ENCODE measurements at places on chromosomes 5 and 9. TPM values are rescaled to one million over a fixed set of nuclear protein-coding genes. Genes with fewer than 3 reads are reported as not detected.
A peak's percentile ranks its signal among the peaks of the same experiment; 100 is the strongest.

DNA sequence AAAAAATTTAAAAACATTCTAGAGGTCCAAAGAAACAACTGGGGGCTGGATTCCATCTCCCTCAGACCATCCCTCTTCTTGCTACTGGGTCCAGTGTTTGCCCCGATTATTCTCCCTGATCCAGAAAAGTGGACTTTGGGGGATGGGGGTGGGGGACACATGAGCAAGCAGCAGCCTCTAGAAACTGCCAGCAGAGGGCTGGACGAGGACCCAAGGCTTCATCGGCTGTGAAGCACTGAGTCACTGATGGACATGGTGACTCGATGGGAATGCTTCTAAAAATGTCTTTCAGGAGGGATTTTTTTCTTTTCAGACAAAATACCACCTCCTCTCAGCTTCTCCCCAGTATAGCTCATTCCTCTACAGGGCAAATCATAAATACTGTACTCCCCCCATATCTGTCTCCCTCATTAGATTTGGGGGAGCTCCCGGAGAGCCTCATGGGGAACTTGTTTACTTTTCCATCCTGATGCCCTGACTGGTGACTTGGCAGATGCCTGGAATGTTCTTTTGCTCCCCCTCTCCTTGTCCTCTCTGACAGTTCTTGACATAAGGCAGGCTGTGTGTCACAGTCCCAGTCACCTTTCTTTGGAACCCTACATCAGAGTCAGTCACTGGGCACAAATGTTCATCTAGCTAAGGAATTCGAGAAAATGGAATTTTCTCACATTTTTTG lies 67.2 kb upstream of the STC2 start:
- no peak overlapping the region for H3K27ac ChIP-seq
- DNase-seq = no peak
- H3K4me1 ChIP-seq = no peaks in the 10 kb centered on the region
- H3K27me3 ChIP-seq = no peaks in the 10 kb centered on the region
- H3K4me3 ChIP-seq = no peak overlapping the region
- no peaks in the 10 kb centered on the region for H3K36me3 ChIP-seq

GRCh38 chr5:34898258-34898895 lies 16.9 kb downstream of the RAD1 start:
- no peaks in the 10 kb centered on the region for H3K36me3 ChIP-seq
- no peaks in the 10 kb centered on the region for H3K27me3 ChIP-seq
- H3K27ac ChIP-seq = no peak overlapping the region
- H3K4me3 ChIP-seq = no peak overlapping the region
- no peaks in the 10 kb centered on the region for H3K4me1 ChIP-seq

DNA sequence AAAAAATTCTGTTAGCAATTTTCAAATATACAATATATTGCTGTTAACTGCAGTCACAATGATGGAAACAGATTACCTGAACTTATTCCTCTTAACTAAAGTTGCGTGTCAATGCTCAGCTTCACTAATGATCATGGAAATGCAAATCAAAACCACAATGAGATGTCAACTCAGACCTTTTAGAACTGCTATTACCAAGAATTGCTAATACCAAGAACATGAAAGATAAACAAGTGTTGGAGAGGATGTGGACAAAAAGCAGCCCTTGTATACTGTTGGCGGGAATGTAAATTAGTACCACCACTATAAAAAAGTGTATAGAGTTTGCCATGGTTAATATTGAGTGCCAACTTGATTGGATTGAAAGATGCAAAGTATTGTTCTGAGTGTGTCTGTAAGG lies 1409.7 kb upstream of the CDH18 start:
- no peak overlapping the region for H3K27ac ChIP-seq
- DNase-seq = no peak
- no peak overlapping the region for H3K4me3 ChIP-seq
- H3K36me3 ChIP-seq = no peaks in the 10 kb centered on the region
- H3K27me3 ChIP-seq = no peaks in the 10 kb centered on the region

GRCh38 chr5:60497706-60498500 lies 202.1 kb downstream of the DEPDC1B start:
- H3K4me1 ChIP-seq = no peaks in the 10 kb centered on the region
- no peaks in the 10 kb centered on the region for H3K36me3 ChIP-seq
- H3K4me3 ChIP-seq = no peak overlapping the region
- no peaks in the 10 kb centered on the region for H3K27me3 ChIP-seq
- no peak overlapping the region for H3K27ac ChIP-seq
- no peak for DNase-seq

DNA sequence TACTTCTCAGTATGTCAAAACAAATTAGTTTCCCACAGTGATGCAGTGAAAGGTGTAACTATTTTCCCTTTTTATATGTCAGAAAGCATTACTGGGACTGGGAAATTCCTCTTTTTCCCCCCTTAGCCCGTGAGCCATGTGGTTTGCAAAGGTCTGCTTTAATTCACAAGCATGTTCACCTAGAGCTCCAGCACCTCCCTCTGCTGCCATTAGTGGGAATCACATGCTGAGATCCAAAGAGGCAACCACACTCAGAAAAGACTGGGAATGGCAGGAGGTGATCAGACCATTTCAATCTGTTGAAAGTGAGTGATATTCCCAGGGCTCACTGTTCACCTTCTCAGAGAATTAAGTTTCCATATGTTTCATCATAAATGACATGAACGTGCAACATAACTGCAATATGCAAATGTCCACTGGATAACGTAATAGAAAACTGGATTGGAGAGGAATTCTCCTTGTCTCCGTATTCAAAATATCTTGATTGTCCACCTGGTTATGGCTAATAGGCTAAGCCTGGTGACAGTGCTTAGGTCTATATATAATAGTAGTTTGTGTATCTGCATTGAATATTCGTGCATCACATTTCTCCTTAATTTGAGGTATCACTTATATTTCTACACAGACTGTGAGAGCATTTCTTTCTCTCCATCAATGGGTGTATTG lies 703.5 kb upstream of the WWC1 start:
- no peak overlapping the region for H3K27ac ChIP-seq
- H3K36me3 ChIP-seq = no peaks in the 10 kb centered on the region
- no peaks in the 10 kb centered on the region for H3K27me3 ChIP-seq
- no peaks in the 10 kb centered on the region for H3K4me1 ChIP-seq
- no peak overlapping the region for H3K4me3 ChIP-seq

- no peaks in the 10 kb centered on the region for H3K4me1 ChIP-seq
- no peak for DNase-seq
- no peaks in the 10 kb centered on the region for H3K27me3 ChIP-seq
- H3K4me3 ChIP-seq = no peak overlapping the region
- peak overlapping the region; percentile 49 for H3K27ac ChIP-seq
These were observed 11.1 kb downstream of the TRIM14 start for GRCh38 chr9:98107926-98108325.

- no peaks in the 10 kb centered on the region for H3K36me3 ChIP-seq
- H3K4me1 ChIP-seq = peaks cover 6% of the 10 kb centered on the region
- no peak for DNase-seq
- H3K27ac ChIP-seq = no peak overlapping the region
- peaks cover 4% of the 10 kb centered on the region for H3K27me3 ChIP-seq
These were observed 10.8 kb upstream of the BARX1 start for GRCh38 chr9:93965830-93966577.

GRCh38 chr5:112576298-112576925 lies 157.3 kb upstream of the EPB41L4A start:
- H3K4me1 ChIP-seq = no peaks in the 10 kb centered on the region
- H3K27ac ChIP-seq = no peak overlapping the region
- no peak overlapping the region for H3K4me3 ChIP-seq
- no peaks in the 10 kb centered on the region for H3K36me3 ChIP-seq
- DNase-seq = no peak

GRCh38 chr5:119453040-119453373 lies 710 bp downstream of the HSD17B4 start:
- H3K36me3 ChIP-seq = no peaks in the 10 kb centered on the region
- peak overlapping the region; percentile 97 for H3K27ac ChIP-seq
- no peaks in the 10 kb centered on the region for H3K27me3 ChIP-seq
- peak; percentile 36 for DNase-seq
- peaks cover 20% of the 10 kb centered on the region for H3K4me1 ChIP-seq
- peak overlapping the region; percentile 84 for H3K4me3 ChIP-seq

DNA sequence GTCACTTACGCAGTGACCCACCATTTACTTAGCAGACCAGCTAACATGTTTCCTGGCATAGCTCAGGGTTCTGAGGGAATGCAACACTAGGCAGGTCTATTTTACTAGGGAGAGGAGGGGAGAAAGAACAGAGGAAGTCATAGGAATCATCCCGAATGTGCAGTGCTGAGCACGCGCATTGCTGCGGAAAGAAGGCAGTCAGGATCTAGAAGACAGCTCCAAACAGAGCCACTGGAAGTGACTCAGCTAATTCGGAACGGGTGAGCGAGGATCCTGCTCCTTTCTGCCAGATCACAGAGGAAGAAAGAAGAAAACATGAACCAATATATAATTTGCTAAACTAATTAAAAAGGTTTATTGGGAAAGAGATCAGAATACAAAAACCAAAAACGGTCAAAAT lies 339.8 kb downstream of the EFNA5 start:
- H3K4me3 ChIP-seq = no peak overlapping the region
- no peaks in the 10 kb centered on the region for H3K4me1 ChIP-seq
- no peak overlapping the region for H3K27ac ChIP-seq
- H3K36me3 ChIP-seq = no peaks in the 10 kb centered on the region

GRCh38 chr5:129367883-129368282 lies 92.2 kb upstream of the ADAMTS19 start:
- H3K36me3 ChIP-seq = no peaks in the 10 kb centered on the region
- no peaks in the 10 kb centered on the region for H3K27me3 ChIP-seq
- no peak for DNase-seq
- peaks cover 6% of the 10 kb centered on the region for H3K4me1 ChIP-seq
- H3K27ac ChIP-seq = no peak overlapping the region

GRCh38 chr5:35044649-35045048 lies 3.1 kb downstream of the AGXT2 start:
- H3K36me3 ChIP-seq = no peaks in the 10 kb centered on the region
- H3K27ac ChIP-seq = no peak overlapping the region
- DNase-seq = no peak
- H3K4me1 ChIP-seq = no peaks in the 10 kb centered on the region
- H3K27me3 ChIP-seq = no peaks in the 10 kb centered on the region
- H3K4me3 ChIP-seq = no peak overlapping the region

GRCh38 chr5:72510610-72511181 lies 3.5 kb upstream of the ZNF366 start:
- DNase-seq = no peak
- no peaks in the 10 kb centered on the region for H3K36me3 ChIP-seq
- H3K27ac ChIP-seq = no peak overlapping the region

- H3K4me1 ChIP-seq = no peaks in the 10 kb centered on the region
- no peak overlapping the region for H3K4me3 ChIP-seq
- no peaks in the 10 kb centered on the region for H3K36me3 ChIP-seq
These were observed 80.1 kb downstream of the TRPC7 start for GRCh38 chr5:136285096-136285855.

DNA sequence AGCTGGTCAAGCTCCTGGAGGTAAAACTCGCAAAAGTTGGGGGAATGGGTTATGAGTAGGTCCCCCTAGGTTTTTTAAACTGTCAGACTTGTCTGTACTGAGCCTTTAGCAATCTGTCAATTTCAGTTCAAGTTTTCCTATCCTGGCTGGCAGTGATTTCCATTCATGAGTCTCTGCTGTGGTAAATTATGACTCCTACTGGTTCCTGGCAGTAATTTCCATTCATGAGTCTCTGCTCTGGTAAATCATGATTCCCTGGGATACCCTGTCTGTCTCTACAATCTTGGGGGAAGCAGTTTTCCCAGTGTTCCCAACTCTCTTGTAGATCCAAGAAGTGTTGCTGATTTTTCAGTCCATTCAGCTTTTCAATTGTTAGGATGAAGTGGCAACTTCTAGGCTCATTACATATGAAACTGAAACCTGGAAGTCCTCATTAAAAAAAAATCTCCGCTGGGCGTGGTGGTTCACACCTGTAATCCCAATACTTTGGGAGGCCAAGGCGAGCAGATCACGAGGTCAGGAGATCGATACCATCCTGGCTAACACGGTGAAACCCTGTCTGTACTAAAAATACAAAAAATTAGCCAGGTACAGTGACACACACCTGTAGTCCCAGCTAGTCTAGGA lies 91.3 kb upstream of the GPBP1 start:
- no peaks in the 10 kb centered on the region for H3K27me3 ChIP-seq
- no peak for DNase-seq
- no peaks in the 10 kb centered on the region for H3K36me3 ChIP-seq
- no peaks in the 10 kb centered on the region for H3K4me1 ChIP-seq

DNA sequence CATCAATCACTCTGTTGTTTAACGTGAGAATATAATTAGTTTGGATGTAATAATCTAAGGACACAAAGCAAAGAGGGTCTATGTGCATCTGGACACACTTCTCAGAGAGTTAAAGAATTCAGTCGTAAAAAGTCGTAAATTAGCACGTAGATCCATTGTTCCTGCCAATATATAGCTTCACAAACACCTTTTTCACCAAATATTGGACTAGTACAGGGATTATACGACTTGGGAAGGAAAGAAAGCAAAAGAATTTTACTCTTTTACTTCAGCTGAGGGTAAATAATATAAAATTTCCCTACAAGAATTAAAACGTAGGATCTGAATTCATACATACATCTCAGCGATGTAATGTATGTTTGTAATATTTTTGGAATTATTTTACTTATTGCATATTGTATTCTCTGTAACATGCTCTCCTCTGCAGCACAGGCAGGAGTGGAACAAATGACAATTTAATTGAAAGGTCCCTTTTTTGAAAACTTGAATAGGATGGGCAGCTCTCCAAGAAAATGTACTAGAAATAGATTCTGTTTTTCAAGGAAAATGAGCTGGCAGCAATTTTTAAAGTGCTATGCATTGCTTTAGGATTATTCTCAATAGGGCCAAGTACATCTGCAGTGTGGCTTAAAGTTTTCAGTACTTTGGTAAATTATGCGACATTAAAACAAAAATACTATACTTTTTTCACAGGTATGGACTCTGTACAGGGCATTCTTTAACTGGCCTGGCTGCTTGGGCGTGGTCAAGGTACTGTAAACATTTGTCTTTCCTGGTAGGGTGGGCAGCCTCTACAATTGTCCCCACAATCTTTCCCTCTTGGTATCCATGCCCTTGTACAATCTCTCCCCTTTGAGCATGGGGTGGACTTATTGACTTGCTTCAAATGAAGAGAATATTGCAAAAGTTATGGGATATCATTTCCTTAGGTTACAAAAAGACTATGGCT lies 39.7 kb upstream of the HSD17B4 start:
- H3K36me3 ChIP-seq = no peaks in the 10 kb centered on the region
- peaks cover 8% of the 10 kb centered on the region for H3K4me1 ChIP-seq
- H3K27me3 ChIP-seq = no peaks in the 10 kb centered on the region
- no peak for DNase-seq
- H3K4me3 ChIP-seq = no peak overlapping the region

DNA sequence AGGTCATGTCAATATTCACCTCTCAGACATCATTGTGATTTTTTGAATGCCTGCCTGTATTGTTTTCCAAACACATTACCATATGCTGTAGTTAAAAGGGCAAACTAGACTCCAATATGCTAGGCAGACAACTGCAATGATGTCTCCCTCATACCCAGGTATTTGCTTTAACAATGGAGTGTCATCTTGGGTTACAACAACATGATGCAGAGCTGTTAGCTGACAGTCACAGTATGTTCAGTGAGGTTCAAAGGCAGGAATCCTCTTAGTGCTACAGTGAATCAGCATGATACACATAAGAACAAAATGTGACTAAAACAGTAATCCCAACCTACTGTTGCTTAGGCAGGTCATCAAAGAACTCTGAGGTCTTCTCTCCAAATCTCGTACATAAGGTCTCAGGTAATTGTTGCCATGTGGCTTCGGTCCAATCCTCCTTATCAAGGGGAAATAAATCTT lies 24.0 kb downstream of the OR1J1 start:
- H3K27ac ChIP-seq = no peak overlapping the region
- H3K36me3 ChIP-seq = no peaks in the 10 kb centered on the region
- H3K4me3 ChIP-seq = no peak overlapping the region
- no peak for DNase-seq
- no peaks in the 10 kb centered on the region for H3K4me1 ChIP-seq
- no peaks in the 10 kb centered on the region for H3K27me3 ChIP-seq

The FLT4 gene
- 6.3 TPM for total RNA-seq

The PCDHA1 gene
- not detected for total RNA-seq

The AK8 gene
- not detected for total RNA-seq

The KIF4B gene
- 0.26 TPM for total RNA-seq

The SV2C gene
- 0.52 TPM for total RNA-seq

The HDHD3 gene
- 51.9 TPM for total RNA-seq
